AG04449 (cell line): ENCODE measurements at places on chromosomes 11 and 22.

DNA sequence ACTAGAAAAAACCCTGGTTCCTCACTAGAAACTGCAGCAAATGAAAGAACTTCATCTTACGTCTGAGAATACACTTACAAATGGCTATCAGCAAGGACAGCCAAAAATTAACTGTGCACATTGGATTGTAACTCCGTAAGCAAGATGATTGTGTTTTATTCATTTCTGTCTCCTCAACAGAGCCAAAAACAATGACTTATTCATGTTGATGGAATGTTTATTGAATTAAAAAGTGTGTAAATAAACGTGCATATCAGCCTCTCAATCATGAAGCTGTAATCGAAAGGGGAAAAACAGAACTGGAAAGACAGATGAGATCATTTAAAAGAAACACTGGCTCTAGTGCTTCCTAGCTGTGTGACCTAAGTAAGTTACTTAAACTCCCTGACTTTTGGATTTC, 307.5 kb upstream of the ZC3H12C start:
- DNase-seq: no peak

DNA sequence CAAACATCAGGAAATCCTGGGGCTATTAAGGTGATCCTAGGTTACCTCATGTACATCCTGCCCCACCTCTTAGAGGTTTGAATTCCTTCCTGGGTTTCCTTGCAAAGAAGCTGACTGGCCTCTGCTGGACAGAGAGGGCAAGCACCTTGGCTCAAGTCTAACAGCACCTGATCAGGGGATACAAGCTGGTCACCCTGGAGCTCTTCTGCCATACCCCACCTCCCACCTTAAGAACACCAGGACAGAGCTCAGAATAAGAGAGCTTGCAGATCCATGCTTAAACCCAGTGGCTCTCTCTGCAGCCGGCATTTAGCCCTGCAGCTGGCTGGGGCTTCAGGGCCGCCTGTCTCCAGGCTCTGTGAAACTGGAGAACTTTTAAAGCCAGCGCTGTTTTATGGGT, 386.6 kb upstream of the NARS2 start:
- no peak for DNase-seq

DNA sequence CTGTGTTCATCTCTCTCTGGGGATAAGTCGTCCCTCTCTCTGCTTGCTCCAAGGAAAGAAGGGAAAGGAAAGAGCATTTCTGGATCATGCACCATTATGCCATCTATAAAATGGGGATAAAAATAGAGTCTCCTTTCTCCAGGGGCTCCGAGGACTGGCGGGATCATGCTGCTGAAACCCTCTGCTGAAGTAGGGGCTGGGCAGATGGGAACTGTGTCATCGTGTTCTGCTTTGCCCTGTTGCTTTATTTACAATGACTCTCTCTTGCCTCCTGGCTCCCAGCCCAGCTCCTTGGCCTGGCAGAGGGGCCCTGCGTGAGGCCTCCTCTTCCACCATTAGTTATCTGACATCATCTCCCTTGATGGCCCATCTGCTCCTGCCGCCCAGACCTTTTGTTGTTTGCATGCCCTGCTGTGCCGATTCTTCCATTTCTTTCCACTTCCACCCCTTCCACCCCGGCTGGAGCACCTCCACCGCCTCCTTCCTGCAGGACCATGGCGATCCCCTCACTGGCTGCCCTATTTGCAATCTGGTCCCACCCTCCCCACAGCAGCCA, 200.9 kb downstream of the MYO18B start:
- DNase-seq: no peak

- no peak for DNase-seq
Measured at GRCh38 chr11:28038775-28039174, 69.2 kb downstream of the KIF18A start.

- peak; percentile 41 for DNase-seq
Measured at GRCh38 chr11:24623121-24623520, 126.3 kb downstream of the LUZP2 start.

DNA sequence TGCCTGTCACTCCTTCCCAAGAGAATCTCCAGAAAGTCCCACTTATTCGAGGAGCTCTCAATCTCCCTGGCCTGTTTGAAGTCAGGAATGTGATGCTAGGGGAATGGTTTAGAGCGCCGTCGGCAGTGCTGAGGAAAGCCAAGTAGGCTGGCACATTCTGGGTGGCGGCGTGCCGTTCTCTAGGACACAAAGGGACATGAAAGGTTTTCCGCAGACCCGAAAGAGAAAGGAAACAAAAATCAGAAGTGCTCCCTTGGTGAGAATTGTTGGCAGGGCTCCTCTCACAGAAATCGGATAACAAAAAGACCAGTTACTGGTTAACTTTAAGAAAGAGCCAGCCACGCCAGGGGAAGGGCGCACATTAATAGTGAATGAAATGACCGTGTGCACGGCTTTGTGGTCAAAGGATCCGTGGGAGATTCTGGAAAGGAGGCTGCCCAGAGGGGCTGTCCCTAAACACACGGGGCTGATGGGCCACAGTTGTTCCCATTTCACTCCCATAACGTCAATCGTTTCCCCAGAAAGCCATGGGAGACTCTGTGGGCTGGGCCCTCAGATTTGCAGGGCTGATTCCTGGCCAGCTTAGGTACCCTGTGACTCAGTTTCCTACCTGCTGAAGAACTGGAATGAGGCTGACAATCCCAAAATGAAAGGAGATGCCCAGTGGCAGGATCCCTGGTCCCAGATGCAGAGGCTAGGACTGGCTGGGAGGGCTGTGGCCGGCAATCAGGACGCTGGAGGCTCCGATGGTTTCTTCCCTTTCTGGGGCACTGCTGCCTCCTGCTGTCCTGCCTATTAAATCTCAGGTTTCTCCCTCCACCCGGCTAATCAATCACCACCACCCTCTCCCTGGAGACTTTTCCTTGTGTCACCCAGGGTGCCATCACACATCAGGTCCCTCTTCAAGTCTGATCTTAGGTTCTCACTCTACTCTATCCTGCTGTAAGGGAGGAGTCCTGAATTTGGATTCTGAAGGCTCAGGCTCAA, 82.3 kb downstream of the RCN1 start:
- DNase-seq: no peak

DNA sequence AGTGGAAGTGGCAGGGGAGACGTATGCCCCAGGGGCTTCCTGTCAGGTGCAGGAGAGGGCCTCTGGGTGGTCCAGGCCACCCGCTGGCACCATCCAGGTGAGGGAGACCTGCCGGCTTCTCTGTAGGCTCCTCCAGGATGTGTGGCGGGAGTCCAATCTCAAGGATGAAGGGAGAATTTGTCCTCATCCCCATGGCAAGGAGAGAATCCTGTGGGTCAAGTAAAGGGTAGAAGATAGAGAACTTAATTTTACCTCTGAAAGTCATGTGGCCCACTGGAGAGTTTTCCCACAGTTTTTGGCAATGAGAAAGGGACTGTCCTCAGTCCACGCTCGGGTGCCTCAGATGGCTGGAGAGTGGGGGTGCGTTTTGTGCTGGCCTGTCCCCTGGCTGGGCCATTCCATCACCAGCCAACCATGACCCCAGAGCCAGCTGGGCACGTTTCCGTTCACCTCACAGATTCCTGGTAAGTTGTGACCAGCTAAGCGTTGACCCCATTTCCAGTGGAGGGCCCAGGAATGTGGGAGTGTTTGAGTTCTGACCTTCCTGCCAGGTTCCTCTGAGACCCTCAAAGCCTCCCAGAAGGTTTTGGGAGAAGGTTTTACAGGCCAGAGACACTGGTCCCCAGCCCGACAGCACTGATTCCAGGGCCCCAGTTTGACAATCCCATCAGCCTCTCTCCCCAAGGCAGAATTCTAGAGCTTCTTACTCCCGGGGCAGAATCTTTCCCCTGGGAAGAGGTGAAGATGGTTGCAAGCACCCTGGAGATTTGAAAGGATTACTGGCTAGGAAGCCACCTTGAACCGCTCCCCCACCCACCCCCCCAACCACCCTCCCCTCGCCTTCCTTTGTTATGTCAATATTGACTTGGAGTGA, 2.6 kb downstream of the OVOL1 start:
- no peak for DNase-seq

DNA sequence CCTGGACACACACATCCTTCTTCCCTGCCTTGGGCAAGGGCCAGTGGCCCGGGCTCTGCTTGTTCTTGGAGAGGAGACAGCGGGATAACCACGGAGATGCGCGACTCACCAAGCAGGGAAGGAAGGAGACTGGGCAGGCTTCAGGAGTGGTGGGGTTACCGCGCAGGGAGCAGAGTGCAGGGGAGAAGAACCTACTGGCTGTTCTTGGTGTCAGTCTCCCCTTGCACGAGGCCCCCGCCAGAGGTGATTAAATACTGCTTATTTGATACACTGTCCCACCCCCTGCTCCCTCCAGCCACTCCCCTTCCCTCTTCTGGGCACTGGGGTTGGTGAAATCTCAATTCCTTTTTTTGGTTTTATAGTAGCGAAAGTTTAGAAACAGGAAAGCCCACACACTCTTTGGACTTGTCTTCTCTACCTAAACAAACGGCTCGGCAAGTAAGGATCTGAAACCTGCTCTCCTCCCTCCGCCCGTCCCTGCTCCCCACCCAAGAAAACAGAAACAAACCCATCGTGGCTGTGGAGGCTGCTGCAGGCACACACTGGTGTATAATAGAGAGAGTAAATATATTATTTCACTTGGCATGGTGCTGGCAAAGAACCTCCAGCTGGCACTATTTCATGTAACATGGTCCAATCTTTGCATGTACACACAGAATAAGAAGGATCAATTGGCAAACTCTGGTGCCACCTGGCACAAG, 10.8 kb downstream of the LARGE2 start:
- DNase-seq: no peak

DNA sequence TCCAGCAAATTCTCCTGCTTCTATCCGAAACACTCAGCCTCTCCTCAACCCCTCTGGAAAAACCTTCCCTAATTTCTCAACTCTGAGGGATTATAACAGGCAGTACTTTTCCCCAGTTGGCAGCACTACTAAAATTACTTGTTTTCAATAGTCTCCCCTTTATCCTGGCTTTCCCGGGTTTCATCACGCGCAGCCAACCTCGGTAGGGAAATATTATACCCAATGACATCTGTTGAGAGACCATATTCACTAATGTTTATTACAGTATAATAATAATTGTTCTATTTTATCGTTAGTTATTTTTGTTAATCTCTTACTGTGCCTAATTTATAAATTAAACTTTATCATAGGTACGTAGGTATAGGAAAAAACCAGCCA, 330 bp upstream of the POLD3 start:
- DNase-seq: no peak

DNA sequence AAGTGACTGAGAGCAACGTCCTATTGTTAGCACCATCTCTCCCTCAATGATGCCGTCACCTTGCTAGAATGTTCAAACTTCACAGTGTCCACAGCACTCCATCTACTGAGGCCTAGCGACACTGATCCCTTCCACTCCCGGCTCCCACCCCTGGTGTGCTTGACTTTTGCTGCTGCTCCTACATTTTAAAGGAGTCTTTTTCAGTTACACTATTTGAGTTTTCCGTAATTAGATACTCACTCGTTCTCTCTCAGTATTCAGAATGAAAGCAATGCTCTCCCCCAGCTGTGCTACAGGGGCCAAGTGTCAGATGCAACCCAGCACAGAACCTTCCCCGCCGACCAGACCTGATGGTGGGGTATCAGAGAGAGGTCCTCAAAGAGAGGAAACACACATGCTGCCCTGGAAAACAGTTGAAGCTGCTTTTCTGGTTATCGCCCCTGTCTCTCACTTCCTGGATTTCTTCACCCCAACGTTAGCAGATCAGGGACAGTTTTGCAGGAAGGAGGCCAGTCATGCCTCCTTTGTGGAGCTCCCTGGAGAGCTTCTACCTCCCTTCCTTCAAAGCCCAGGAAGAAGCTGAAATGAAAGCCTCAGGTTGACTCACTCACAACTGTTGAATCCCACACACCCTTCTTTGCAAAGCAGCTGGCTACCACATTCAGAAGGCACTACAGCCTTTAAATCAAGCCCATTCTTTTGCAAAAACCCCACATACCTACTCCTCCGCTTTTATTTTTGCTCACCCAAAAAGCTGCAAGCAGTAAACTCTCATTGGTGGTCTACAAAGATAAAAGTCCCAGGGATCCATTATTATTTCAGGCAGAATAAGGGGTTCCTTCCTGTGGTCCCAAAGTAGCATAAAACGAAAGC, 23.5 kb downstream of the LARGE1 start:
- DNase-seq: no peak

GRCh38 chr11:35250192-35250591, 111.2 kb downstream of the CD44 start:
- no peak for DNase-seq

DNA sequence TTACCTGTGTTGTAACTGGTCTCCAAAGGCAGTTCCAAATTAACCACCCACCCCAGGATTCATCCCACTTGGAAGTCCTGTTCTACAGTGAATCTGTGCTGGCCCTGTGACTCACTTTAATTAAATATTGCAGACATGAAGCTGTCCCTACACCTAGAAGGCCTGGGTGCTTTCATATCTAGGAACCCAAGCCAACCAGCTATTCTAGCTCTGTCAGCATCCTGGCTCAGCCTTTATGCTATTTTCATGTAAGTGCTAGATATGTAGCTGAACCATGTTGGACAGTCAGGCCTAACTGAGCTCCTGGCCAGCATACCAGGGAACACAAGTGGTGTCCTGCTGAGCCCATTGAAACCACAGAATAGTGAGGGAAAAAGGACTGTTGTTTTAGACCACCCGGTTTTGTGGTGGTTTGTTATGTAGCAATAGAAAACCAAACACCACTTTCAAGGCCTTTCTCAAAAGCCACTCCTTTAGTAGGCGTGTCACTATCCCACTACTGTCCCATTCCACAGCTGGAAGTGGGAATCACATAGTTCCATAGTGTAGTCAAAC, 30.3 kb downstream of the CNTF start:
- DNase-seq: no peak

DNA sequence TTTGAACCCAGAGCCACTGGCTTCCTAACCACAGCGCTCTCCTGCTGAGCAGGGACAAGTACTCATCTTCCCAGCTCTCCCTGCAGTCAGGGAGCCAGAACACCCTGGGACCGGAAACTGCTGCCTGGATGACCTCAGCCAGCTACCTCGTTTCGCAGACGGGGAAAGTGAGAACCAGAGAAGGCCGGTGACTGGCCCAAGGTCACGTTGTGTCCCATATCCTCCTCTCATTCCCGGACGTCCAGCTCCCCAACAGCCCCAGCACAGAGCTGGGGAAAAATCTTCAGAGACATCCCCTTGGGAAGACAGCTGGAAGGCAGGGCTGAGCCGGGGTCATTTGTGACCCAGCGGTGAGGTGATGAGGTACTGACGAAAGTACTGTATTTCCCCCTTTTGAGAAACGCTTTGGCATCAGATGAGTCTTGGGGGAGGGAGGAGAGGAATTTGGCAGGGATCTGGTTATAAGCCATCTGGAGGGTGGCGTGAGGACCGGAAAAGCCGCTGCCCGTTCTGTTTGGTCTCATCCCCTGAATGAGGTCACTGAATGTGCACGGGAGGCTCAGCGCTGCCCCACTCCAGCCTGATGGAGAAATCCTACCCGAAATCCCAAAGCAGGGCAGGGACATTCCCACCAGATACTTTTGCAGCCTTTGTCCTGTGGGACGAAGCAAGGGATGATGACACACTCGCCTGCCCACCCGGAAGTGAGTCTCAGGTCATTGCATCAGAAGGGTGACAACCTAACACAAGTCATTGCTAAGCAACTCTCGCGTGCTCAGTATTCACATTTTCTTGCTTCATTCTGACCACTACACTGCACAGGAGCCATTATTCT, 41.1 kb downstream of the LIF start:
- peak; percentile 90 for DNase-seq
